Stomach (tissue), 19 donors: ENCODE measurements at places on chromosomes 5 and 9. TPM values are rescaled to one million over a fixed set of nuclear protein-coding genes. Genes with fewer than 3 reads are reported as not detected.

DNA sequence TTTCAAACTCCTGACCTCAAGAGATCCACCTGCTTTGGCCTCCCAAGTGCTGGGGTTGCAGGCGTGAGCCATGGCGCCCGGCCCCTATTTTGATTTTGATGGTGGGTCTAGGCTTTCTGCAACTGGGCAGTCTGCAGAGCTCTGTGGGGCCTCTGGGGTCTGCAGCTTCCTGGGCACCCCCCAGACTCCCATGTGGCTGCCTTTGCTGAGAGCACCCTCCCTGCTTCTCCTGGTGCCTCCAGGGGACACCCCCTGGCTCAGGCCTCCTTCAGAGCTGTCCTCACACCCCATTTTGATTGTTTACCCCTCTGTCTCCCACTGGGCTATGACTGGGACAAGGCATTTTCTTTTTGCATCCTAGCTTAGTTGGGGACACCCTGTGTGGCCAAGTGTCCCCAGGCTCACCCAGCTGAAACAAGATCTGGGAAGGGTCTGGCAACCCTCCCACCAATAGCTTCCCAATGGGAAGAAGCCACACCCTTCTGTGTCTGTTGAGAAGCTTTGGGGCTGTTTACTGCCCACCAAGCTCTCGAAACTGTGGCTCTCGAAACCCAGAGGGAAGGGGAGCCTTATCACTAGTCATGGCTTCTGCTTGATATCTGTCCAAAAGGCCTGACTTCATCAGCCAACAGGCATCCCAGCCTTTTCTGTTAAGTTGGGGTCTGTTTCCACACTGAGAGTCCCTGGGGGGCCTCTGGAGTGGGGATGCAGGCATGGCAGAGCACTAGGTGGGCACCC is 204.4 kb upstream of the IER5L start:
- no peak for DNase-seq

Gene NR2F1
- 15.2 TPM for total RNA-seq

DNA sequence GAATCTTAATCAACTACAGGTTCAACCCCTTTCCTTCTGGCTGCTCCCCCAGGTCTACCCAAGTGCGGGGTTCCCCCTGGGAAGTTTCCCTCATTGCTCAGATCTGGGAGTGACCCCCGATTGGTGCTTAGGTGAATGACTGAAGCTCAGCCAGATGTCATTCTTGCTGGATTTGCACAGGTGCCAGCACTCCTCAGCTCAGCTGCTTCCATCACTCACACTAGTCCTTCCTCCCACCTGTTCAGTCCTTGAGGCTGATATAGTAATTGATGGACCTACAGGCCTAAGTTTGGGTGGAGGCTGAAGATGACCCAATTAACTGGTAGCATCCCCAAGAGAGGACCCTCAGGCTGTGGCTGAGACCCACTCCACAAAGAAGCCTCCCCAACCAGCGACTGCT is 32.9 kb downstream of the PRLR start:
- DNase-seq = no peak

DNA sequence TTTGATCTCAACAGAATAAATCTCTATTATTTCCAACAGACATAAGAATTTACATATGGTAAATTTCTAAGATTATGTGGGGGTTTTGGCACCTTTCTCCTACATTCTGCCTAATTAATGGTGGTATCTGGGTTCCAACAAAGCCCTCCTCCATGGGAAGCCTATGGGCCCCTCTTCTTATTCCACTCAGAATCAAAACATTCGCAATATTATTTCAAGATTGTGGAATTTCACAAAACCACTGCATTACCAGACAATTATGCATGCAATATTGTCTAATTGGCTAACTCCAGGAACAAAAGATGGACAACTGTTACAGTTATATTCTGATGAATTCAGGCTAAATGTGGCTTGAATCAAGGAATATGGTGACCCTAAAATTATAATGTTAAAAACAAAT is 434.0 kb downstream of the NFIB start:
- no peak for DNase-seq

Gene IL9
- not detected for total RNA-seq

GRCh38 chr5:36883894-36884462 is 7.4 kb downstream of the NIPBL start:
- no peak for DNase-seq

DNA sequence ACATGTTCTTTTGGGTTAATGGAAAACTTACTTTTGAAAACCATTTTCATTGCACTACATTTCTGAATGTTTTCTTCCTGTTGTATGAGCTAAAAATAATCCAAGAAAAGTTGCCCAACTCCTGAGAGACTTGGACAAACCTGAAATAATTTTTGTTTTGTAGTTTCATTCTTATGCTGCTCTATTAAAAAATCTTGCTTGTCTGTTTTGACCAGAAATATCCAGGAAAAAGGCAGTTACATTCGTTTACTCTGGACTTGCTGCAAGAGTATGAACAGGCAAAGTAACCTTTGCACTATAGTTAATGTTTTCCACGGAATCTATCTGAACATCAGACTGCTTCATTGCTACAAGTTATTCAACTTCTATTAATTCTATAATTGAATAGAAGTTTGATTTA is 200.1 kb upstream of the DAB2 start:
- peak; percentile 66 for DNase-seq

Gene HAPLN1
- total RNA-seq = 1.4 TPM

Gene CAPSL
- total RNA-seq = not detected

DNA sequence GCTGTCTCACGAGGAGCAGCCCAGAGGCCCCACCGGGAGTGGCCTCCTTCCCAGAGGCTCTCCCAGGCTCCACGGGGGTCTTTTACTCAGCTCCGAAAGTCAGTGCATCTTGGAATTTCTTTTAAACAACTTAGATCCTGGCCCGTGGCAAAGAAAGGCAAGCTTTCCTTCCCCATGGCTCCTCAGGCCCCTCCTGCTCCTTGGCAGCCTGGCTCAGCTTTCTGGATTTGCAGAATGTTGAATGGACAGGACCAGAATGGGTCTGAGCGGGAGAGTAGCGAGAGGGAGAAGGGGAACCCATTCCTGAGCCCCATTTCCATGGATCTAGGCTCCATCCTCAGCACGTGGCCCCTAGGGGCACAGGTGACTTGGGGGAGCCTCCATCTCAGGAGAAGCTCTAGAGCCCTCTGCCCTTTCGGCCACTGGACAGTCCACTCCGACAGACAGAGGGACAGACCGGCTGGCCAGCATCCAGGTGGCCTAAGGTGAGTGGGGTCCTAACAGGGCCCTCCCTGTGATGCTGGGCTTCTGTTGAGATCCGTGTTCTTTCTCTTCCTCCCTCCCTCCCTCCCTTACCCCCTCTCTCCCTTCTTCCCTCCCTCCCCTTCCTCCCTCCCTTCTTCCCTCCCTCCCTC is 173.9 kb upstream of the PPP1R26 start:
- DNase-seq = no peak

Gene GRAMD2B
- total RNA-seq = 28.5 TPM
